Smooth muscle cell of trachea (primary cell): ENCODE measurements at places on chromosomes 1 and 21. TPM values are rescaled to one million over a fixed set of nuclear protein-coding genes. Genes with fewer than 3 reads are reported as not detected.

FAM151A gene
- total RNA-seq: not detected in 2 replicates

HES4 gene
- total RNA-seq: 0.15 and 4.3 TPM in 2 replicates

GPR25 gene
- not detected in 2 replicates for total RNA-seq

NPHS2 gene
- not detected in 2 replicates for total RNA-seq

TTC39A gene
- 1.5 and 3.1 TPM in 2 replicates for total RNA-seq

SPATA21 gene
- total RNA-seq: 0.17 TPM in 1 of 2 replicates, not detected in the other
